EH (cell line): ENCODE measurements at places on chromosomes 1 and 21.

DNA sequence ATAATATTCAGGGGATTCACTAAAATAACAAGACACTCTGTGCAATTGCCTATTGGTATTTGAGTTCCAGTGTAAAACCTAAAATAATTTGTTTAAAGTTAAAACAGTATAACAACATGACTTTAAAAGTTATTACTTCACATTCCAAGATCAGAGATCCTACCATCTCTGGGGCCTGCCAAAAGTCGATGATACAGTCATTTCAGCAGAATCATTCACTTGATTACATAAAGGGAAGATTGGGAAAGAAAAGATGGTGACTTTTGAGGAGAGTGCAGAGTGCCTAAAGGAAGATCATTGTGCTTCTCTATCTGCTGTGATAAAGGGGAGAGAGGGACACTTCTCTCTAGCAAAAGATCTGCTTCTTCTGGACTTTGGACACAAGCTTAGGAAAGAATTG is 784.4 kb upstream of the ADGRL4 start:
- no peak for DNase-seq

- no peak for DNase-seq
These were observed 809.9 kb upstream of the RGS18 start for GRCh38 chr1:191348328-191348727.

DNA sequence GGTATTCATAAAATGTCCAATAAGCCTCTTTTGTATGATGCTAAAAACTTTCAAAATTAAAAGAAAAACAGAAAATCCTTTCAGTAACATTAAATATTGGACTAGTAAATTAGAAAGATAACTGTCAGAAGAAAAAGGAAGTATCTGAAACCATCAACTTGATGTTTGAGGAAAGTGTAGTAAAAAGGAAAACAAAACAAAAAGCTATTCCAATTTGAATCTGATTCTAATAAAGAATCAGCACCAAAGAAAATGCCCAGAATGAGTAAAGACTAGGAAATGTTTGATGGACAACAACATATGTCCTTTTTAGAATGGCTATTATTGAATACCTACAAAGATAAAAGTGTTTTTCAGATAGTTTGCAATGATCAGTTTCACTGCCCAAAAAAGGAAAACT is 79.9 kb upstream of the RBM34 start:
- no peak for DNase-seq

- no peak for DNase-seq
These were observed 227.4 kb downstream of the SDCCAG8 start for GRCh38 chr1:243483071-243483771.

DNA sequence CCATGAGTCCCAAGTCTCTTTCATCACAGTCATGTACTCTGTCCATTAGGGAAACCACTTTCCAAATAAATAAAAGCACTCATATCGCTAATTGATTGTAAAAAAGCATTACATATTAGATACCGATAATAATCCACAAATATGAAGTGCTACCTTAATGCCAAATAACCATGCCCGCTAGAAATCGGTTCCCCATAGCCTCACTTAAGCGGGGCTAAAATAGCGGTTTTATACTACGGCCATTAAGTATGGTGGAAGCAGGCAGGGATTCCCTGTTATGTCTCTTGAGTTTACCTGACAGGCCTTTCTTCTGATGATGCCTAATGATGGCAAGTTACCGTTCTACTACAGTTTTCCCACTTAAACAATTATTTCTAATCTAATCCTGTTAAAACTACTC is 3.9 kb downstream of the ELK4 start:
- no peak for DNase-seq

DNA sequence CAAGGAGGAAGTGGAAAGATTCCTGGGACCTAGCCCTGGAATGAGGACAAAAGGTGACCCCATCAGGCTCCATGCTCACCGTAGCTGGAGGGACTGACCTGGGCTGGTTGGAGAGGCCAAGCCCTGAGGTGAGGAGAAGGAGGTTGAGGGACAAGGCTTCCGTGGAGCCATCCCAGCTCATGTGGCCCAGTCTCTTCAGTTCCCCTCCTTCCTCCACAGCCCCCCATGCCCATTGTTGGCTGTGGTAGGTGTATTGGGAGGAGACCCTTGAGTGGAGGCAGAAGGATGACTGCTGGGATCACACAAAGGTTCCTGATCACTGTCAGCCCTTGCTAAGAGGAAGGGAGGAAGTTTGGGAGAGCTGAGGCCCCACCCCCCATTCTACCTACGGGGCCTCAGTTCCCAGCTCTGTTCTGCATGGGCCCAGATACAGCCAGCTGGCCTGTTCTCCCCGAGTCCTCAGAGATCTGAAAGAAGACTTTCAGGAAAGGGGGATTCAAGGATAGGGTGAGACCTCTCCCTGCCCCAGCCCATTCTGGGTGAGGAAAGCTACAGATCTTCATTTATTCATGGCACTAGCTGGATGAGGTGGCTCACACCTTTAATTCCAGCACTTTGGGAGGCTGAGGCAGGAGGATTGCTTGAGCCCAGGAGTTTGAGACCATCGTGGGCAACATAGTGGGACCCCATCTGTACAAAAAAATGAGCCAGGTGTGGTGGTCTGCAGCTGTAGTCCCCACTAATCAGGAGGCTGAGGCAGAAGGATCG is 17.3 kb downstream of the RHBG start:
- DNase-seq: no peak
